Subcutaneous adipose tissue (tissue), 4 donors: ENCODE measurements at places on chromosomes 1 and 21. TPM values are rescaled to one million over a fixed set of nuclear protein-coding genes. Genes with fewer than 3 reads are reported as not detected.

Gene MYOC
- total RNA-seq = 12.4 TPM

Gene TMEM125
- total RNA-seq = not detected

Gene SLC30A1
- 31.8 TPM for total RNA-seq

Gene LCE2C
- total RNA-seq = not detected

Gene LCE3D
- total RNA-seq = not detected

Gene KANK4
- 9.4 TPM for total RNA-seq

Gene SIK1
- total RNA-seq = 10.4 TPM

Gene RNU5D-1
- total RNA-seq = not detected

Gene C1orf167
- total RNA-seq = not detected

Gene PGD
- 252 TPM for total RNA-seq

Gene NEK7
- total RNA-seq = 144 TPM

Gene PAX7
- total RNA-seq = not detected

Gene AIRE
- not detected for total RNA-seq
